ENCODE measurements at places on chromosomes 6 and 20.

- no peak for DNase-seq
These were observed 11.4 kb upstream of the TXLNB start for GRCh38 chr6:139303185-139303584.

DNA sequence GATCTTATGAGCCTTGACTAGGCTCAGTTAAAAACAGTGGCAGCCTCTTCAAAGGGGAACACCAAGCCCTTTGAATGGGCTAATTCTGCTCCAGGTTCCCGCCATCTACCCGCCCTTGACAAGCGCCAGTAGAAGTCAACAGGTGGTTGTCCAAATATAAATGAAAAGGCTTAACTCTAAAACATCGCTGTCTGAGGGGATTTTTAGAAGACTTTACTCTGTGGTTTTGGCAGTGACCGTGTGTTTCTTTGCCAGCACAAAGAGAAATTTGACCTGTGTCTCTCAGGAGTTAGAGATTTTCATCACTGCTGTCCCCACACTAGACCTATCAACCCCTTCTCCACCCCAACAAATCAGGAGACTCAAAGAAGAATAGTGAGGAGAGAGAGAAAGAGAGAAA is 19.8 kb upstream of the SIM1 start:
- no peak for DNase-seq

DNA sequence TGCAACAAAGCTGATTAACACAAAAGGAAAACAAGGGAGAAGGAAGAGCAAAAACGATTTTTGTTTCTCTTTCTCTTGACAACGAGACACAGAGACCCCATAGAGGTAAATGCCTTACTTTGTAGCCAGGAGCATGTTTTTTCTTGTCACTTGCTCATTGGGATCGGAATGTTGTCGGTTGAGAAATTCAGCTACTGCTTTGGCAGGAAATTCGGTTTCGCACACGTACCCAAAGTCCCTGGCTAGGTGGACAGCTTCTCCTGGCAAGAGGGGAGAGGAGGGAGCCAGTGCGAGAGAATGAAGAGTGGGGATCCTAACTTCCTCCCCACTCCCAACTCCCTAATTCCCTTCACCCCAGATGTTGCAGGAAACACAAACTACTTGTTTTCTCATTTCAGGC is 14.5 kb downstream of the TFAP2A start:
- DNase-seq = no peak

GRCh38 chr6:39020136-39020535 is 28.4 kb upstream of the GLP1R start:
- no peak for DNase-seq

DNA sequence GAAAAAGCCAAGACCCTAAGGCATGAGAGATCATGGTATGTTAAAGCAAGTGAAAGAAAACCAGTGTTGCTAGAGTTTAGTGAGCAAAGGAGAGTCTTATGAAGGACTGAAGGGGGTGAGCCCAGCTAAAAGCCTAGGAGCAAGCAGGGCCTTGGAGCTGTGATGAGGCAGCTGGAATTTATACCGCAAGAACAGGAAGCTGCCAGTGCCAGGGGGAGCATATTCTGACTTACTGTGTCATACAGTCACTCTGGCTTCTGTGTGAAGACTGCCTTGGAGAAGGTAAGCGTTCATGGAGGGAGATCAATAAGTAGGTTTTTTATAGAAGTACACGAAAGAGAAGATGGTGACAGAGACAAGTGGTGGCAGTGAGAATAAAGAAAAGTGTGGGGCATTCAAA is 308.9 kb upstream of the THEMIS start:
- DNase-seq = no peak

- peak; percentile 63 for DNase-seq
These were observed 1.9 kb upstream of the FUCA2 start for GRCh38 chr6:143513410-143513809.

DNA sequence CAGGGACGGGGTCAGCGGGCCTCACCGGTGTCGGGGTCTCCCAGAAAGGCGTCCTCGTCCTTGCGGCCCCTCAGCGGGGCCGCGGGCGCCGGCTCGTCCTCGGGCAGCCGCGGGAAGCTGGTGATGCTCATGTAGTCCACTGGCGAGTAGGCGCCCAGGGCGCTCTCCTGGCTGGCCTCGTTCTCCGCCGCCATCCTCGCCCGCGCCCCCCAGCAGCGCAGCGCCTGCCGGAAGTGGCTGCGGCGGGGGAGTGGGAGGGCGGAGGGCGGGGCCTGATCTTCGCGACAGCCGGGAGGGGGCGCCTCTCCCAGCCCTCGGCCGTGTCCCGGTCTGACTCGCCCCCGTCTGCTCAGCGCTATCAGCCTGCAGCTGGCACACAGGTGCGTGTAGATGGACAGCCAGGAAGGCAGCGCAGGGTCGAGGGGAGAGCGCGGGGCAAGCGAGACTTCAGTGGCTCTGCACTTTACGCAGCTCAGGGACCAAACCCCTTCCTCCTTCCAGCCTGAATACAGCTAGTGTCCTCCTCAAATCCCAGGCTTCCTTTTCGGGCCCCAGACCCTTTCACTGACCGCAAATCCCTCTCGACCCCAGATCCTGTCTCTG is at the start of gene GGT7:
Gene GGT7 (minus strand): TSS at position 235 of the 603 bp plus-strand sequence. CDS start 41 bp downstream, at position 194.
- DNase-seq = peak; percentile 85

DNA sequence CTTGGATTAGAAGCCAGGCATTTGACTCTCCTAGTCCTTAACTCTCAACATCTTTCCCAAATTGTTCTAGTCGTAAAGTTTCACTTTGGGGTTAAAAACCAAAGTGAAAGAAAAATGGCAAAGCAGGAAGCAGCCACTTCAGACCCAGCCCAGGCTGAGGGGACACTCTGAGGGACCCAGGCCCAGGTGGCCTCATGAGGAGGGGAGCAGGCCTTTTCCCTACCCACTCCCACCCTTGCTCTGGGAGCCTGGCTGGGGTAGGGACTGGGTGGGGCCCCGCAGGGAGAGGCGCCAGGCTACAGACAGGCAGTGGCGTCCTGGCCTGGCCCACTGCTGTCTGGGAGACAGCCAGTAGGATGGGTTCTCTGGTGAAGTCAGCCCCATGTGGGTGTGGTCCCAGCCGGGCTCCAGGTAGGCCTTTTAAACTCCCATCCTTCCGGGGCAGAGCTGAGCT is 68.7 kb upstream of the MYL9 start:
- no peak for DNase-seq

DNA sequence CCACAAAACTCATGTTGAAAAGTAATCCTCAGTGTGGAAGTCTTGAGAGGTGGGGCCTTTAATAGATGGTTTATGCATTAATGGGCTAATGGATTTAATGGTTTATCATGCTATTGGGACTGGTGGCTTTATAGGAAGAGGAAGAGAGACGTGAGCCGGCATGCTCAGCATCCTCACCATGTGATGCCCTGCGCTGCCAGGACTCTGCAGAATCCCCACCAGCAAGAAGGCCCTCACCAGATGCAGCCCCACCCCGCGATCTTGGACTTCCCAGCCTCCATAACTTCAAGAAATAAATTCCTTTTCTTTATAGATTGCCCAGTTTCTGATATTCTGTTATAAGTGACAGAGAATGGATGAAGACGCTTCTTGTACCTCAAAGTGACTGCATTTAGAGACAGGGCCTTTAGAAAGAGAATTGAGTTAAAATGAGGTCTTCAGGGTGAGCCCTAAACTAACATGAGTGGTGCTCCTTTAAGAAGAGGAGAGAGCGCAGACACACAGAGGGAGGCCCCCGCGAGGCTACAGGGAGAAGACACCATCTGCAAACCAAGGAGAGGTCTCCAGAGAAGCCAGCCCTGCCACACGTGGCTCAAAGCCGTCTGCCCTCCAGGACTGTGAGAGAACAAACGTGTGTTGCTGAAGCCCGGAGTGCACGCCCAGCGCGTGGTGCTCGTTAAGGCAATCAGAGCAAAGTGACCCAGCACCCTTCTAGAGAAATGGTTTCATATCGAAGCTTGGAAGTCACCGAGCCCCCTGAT is 56.9 kb downstream of the IRF4 start:
- DNase-seq = no peak

DNA sequence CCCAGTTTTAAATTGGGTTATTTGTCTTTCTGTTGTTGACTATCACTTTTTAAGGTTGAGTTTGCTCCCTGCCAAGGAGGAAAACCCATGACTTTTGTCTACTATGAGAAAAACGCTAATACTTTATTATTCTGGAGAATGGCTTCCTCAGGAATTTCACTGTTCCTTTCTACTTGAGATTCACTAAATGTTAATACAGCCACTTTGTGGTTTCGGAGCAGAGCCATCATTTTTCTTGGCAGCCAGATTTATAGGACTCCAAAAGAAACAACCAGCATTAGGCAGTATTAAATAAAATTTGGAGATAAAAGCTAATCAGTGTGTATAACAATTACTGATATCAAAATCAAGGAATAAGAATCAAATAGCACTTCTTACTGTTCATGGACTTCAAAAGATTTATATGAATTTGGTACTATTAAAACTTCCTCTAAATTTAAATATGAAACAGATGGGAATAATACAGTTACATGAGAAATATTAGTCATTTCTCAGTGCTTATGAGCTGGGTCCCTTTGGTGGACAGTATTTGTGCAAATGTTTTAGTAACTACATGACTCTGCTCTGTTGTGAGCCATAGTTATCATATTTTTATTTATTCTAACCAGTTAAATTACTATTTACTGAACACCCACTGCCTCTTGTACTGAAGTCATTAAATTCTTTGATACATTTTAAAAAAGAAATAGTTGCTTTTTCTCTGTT is 64.1 kb upstream of the FBXO30 start:
- DNase-seq = no peak

DNA sequence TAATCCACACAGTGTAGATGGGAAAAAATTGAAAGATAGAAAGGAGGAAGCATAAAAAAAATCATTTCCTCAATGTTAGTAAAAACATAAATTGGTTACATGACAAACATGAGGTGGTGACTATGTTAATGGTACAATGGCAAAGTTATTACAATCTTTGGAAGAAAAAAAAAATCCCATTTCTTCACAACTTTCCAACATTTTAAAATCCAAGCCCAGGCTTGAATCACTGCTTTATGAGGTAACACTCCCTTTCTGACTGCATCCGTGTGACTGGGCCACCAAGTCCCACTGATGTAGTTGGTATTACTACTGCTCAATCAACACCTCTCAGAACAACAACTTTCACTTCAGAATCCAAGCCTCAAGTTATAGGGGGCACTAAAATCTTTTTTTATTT is 160.4 kb downstream of the BTBD9 start:
- no peak for DNase-seq

GRCh38 chr6:118808793-118809638 is 84.9 kb upstream of the ASF1A start:
- peak; percentile 58 for DNase-seq

GRCh38 chr20:62219101-62219991 is 732 bp downstream of the HRH3 start:
- DNase-seq = no peak

DNA sequence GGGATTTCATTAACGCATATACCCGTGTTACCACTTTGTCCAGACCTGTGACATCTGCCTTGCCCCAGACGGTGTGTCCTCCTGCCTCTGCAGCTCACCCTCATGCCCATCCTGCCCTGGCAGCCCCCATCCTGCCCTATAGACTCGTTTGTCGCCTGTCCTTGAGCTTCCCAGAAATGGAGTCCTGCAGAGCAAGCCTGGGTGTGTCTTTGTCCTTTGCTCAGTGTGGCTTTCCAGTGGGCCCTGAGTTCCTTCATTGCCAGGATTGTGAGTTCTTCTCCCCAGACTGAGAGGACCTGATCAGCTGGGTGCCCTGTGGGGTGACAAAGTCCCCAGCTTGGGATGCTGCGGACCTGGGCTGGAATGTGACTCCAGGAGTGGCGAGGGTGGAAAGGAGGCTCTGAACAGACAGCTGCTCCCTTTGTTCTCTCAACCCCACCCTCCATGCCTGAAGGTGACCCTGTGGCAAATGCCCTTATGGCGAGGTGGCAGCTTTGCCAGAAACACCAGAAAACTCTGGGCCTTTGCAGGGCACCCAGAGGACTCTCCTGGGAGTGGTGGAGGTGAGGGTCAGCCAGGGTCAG is 2.4 kb upstream of the CST3 start:
- DNase-seq = no peak

- no peak for DNase-seq
These were observed 272.0 kb downstream of the SMOC2 start for GRCh38 chr6:168712993-168713392.

DNA sequence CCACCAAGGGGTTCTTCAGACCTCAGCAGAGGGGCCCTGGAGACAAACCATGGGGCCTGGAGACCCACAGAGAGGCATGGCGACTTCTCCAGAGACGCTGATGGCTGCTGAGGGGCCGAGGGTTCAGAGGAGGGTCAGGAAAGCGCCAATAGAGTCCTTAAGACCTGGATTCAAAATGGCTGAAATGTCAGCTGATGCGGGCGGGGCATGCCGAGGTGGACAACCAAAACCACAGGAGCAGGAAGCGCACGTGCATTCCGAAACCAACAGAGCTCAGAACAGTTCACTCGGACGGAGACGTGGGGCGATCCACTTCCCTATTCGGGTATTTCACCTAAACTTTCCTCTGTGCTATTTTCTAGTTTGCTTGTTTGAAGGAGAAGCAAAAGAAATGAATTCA is 99.9 kb upstream of the RIN2 start:
- DNase-seq = no peak

GRCh38 chr20:41185013-41185757 is 47.8 kb downstream of the PLCG1 start:
- DNase-seq = no peak

DNA sequence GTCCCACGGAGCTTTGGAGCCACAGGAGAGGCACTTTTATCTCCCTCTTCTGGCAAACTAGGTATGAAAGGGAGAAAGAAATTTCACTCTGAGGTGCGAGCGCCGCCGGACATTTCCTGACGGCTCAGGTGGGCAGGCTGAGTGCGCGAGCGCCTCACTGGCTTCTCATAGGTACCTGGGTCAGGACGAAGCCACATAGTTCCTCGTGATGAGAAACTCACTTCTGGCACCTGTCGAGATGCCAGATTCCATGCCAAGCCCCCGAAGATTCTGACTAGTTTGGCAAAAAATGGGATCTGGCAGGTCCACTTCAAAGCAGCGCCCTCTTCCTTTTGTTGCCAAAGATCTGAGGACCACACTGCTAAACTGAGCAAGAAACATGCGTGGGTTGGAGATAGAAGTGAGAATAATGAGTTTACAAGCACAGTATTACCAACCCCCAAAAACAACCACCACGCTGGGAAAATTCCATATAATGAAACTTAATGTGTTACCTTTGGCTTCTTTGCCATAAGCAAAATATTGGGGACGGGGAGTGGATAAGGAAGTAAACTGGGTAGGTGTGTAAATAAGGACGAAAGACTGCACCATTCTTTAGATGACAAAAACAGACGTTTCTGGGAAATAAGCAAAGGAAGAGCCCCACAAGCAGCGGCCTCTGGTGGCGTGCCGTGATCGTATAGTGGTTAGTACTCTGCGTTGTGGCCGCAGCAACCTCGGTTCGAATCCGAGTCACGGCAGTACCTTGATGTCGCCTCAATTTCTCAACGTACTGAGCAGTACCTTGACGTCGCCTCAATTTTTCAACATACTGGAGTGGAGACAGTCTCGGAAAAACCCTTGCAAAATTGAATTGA is 89.8 kb upstream of the PRSS16 start:
- peak; percentile 83 for DNase-seq

GRCh38 chr6:155882527-155883333 is 427.1 kb upstream of the NOX3 start:
- DNase-seq = peak; percentile 3

GRCh38 chr6:31819871-31820299 is 4.5 kb downstream of the HSPA1A start:
- no peak for DNase-seq

Measured in CD4-positive, alpha-beta T cell treated with Interleukin-15 for 4 hours (primary cell).